IPS DF 6.9 (cell line): ENCODE measurements at places on chromosomes 6 and 20.

GRCh38 chr6:71289802-71290175 lies 1.2 kb downstream of the OGFRL1 start:
- DNase-seq = no peak

- no peak for DNase-seq
Measured at GRCh38 chr6:43267619-43268354, 24.5 kb downstream of the TTBK1 start.

GRCh38 chr6:168017629-168018028 lies 20.2 kb downstream of the KIF25 start:
- no peak for DNase-seq

DNA sequence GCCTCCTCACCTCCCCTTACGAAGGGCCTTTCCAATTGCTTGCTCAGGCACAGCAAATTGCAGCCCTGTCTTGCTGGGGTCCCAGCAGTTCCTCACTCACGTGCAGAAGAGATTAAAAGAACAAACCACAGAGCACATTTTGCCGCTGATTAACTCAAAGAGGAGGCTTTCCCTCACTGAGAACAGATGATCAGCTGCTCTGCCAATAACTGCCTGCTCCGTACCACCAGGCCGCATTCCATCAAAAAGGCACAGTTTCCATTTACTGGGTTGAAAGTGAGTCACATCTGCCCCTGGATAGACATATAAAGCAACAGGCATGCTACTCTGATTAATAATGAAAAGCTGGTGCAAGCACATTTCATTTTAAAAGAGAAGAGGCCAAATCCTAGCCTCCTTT lies 446.8 kb downstream of the PTPRT start:
- no peak for DNase-seq

DNA sequence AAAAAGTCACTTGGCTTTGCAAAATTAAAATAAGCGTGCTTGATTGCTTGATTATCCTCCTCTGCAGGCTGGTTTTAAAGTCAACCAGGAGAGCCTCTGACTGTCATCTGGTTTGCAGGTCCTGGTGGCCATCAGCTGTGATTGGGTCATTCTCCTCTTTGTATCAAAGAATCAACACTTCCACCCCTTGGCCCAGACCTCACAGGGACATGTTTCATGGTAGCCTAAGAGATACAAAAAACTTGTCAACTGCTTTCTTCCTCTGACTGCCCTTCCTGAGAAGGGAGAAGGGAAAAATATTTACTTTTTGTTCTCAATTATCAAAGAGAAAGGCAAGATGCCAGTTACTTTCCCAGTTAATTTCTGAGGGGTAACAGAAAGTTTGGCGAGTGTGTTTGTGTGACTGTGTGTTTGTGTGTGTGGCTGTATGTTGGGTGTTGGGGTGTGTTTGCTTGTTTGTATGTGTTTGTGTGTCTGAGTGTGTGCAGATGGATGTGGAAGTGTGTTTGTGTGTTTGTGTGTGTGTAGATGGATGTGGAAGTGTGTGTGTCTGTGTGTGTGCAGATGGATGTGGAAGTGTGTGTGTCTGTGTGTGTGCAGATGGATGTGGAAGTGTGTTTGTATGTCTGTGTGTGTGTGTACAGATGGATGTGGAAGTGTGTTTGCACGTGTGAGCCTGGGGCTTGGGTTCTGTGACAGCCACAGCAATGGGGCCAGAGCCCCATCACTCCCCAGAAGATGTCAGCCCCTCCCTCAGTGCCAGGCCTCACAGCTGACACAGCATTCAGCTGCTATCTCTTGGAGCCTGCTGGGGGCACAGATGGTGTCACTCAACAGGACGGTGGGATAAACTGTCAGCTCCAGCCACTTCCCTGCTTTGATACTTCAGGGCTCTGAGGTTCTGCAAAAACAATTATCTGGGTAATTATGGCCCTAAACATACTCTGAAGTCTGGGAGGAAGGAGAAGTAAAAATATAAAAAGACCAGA lies 98.6 kb upstream of the RNF24 start:
- DNase-seq = no peak

DNA sequence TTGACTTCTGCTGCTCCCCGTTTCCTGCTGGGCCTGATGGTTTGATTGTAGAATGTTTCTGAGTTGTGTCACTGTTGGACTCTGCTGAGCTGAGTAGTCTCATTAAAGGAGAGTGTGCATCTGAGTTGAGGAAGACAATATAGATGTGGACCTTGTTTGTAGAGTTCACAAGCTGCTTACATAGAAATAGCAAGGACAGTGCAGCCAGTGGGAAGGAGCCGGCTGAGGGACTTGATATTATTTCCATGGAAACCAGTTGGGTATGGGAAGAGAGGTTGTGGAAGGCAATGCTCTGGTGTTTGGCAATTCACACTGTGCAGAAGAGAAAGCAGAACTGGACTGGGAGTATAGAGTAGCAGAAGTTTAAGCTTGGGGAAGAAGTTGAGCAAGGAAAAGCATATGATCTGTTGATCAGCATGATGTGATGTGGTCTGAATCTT lies 14.8 kb downstream of the IGF2R start:
- no peak for DNase-seq

GRCh38 chr20:2761885-2762284 lies 38.5 kb downstream of the CPXM1 start:
- DNase-seq = no peak

DNA sequence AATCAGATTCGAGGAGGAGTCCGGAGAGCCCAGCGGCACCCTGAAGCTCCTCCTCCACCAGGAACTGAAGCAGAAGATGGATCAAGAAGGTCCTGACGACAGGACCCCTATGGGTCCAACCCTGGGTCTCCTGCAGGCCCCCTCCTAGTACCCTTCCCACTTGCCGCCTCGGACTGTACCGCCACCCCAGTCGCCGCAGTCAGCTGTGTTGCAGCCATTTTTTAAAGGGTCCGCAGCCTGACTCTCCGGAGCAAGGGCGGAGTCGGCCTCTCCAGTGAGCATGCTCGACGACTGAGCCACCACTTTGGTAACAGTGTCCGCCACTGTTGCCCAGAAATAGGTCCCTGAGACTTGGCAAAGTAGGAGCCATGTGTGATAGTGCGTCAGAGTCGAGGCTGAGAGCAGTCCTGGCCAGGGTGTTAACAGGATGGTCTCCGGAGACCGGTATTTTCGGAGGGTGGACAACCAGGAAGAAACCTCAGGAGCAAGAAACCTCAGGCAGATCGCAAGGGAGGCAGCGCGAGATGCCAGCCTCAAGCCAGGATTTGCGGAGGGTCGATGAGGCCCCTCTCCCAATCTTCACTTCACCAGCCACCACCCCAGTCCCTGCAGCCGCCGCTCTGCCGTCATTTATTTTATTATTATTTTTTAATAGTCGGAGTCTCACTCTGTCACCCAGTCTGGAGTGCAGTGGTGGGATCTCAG lies 294.6 kb upstream of the ZNF337 start:
- DNase-seq = no peak

- DNase-seq = no peak
Measured at GRCh38 chr20:1034415-1034789, 32.3 kb upstream of the RSPO4 start.

- no peak for DNase-seq
Measured at GRCh38 chr6:160055378-160055777, 66.2 kb upstream of the SLC22A1 start.
